ENCODE measurements at places on chromosomes 11 and 22.

GRCh38 chr11:110338684-110339083 lies 42.3 kb upstream of the RDX start:
- DNase-seq, result no peak

- DNase-seq, result no peak
Measured at GRCh38 chr11:80819271-80819670, 1378.4 kb upstream of the TENM4 start.

GRCh38 chr11:88308576-88308975 lies 29.0 kb downstream of the CTSC start:
- no peak for DNase-seq

DNA sequence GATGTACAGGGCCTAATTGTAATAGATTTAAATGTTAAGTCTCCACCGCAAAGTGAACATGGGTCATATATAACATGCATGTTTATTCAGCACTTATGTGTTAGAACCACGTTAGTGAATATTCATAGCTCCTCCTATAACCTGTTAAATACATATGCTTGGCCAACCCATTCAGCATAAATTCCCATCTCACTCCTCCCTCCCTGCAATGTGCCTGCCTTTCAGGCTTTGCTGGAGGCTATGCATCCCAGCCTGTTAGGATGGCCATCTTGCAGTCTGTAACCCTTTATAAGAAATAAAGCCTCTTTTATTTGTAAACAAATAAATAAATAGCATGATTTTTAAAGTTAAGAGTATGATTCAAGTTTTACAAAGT lies 1.7 kb upstream of the OOSP4A start:
- DNase-seq, result no peak

GRCh38 chr11:58912124-58912523 lies 27.2 kb upstream of the GLYATL1 start:
- no peak for DNase-seq

GRCh38 chr11:102402548-102402947 lies 50.0 kb downstream of the TMEM123 start:
- DNase-seq, result no peak

GRCh38 chr11:93652161-93652597 lies 9.3 kb upstream of the CEP295 start:
- DNase-seq, result no peak

GRCh38 chr11:93694109-93694508 lies 32.6 kb downstream of the CEP295 start:
- DNase-seq, result no peak

DNA sequence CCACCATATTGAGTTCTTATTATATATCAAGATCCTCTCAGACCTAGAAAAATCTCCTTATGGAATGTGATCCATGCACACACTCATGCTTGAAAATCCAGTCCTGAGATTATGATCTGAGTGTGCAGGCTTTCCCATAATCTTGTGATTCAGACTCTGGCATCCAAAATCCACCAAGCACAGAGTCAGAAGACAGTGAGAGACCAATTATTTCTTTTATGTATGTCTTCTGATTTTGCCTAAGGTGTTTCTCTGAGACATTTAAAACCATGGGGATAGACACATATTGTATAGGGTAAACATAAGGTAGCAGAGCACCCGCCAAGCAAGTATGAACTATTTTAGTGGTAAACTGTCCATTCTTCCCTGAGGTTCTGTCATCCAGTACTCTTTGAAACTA lies 52.0 kb upstream of the MMP13 start:
- no peak for DNase-seq

DNA sequence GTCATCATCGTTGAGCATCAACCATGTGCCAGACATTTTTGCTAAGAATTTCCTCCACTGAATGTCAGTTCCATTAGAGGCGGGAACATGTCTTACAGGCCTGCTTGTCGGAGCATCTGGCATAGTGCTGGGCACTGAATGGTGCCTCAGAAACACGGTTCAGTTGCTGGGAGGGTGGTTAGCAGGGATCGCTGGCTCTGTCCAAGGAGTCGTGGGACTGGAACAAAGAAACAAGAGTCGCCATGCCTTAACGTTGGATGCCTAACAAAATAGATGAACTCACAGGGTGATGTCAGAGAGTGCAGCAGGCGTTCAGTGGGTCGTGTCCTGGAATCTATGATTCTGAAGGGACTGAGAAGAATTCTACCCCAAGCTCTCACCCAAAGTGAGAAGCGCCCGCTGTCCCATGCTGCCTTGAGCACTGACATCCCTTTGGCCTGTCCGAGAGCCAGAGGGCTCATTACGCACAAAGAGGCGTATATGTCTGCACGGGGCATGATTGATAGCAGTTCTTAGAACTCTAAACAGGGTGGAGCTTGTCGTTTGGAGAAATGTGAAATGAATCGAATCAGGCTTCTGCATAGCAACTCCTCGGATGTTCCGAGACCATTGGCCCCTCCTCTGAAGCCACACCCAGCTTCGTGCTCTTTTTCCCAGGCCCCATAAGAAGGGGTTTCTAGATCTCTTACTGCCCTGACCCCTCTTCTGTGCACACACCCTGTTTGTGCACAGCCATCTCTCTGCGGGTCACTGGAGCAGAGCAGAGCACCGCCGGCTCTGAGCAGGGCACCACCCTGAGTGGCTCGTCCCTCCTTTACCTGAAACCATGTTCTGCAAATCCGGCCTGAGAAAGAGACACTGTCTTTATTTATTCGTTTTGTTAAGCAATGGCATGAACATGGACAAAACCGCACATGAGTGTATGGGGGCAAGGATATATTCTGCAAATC lies 113.1 kb upstream of the B3GAT1 start:
- no peak for DNase-seq

- no peak for DNase-seq
Measured at GRCh38 chr22:25153961-25154666, 45.5 kb upstream of the CRYBB3 start.

DNA sequence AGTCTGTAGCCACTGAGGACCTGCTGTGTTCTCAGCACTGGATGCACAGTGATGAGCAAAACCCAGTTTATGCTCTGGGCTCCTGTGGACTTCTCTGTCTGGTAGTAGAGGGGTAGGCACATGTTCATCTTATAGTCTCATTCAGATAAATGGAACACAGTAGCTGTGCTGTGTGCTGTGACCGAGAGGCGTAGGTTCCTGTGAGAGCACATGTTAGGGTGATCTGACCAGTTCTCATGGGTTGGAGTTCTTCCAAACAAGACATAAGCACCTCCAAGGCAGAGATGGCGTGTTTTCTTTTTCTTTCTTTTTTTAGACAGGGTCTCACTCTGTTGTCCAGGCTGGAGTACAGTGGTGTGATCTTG lies 154.8 kb upstream of the RASSF10 start:
- DNase-seq, result no peak

DNA sequence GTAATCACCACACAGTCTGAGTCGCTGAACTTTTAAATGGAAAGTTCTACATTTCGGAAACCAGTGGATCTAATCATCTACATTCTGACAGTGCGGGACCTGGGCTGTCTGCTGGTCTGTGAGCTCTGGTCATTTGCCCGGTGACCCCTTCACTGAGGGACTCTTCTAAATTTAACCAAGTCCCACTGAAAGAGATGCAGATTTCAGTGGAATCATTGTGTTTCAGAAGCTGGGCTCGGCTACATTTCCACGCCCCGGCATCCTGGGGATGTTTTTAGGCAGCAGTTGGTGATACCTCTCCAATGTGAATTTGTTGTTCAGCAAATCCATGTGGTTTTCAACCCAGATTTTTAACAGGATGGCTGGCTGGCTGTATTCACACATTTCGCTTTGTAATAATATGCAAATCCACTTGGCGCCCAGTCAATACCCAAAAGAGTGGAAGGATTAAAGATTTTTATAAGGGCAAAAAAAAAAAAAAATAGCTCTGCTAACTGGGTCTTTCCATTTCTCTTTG lies 145.5 kb upstream of the RASSF10 start:
- no peak for DNase-seq

DNA sequence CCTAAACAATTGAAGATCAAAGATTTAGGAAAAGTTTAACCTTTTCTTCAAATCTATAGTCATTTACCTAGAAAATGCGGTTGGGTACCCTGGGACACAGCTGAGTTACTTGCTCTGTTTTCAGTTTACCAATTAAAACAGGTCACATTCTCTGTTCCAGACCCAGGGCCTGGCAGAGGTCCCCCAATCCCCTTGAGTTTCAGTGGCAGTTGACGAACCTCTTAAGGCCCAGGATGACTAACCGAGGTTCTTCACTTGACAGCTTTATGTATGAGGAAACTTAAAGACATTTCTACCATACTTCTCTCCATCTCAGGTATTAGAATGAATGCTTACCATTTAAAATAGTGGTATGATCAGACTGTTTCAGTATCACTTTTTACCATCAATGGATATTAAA lies 16.3 kb downstream of the LDHAL6A start:
- no peak for DNase-seq

DNA sequence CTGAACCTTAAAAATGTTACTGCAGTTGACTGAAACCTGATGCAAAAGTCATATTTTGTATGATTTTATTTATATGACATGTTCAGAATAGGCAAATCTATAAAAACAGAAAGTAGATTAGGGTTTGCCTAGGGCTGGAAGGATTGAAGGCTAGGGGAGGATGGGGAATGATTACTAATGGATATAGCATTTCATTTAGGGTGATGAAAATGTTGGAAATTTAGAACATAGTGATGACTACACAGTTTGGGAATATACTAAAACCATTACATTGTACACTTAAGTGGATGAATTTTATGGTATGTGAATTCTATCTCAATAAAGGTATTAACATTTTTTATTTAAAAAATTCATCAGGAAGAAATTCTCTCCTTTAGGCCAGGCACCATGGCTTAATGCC lies 22.9 kb upstream of the PAFAH1B2 start:
- DNase-seq, result no peak

DNA sequence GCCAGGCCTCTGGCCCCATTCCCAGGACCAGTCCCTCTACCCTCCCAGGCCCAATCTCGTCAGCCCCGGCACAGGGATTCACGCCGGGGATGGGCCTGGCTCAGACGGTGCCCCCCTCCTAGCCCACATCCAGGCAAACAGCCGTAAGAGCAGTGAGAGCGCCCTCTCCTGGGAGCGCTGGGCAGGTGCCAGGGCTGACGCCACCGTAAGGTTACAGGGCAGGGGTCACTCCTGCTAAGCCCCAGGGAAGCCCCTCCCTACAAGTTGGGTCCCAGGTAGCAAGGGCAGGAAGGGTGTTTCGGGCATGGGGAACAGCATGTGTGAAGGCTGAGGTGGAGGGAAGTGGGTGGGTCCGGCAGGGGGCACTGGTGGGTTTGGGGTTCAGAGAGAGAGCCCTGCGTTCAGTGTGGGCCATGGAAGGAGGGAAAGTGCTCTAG lies 19.2 kb upstream of the PPARA start:
- DNase-seq, result no peak

GRCh38 chr11:27159335-27159679 lies 118.7 kb downstream of the BBOX1 start:
- DNase-seq, result no peak

DNA sequence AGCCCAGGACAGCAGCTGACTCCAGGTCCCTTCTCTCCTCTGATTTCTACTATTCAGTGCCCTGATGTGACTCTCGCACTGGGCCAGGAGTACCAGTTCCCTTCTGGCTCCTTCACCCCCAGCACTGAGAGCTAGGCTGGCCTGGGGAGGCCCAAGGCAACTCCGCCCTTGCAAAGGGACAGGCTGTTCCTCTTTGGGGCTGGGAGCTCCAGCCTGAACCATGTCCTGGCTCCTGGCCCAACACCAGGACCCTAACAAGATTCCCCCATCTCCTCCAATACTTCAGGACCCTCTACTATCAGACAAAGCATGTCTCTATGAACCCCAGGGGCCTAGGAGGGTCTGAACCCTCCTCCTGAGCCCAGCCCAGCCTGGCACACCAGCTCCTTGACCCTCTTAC lies 12.5 kb downstream of the CREB3L1 start:
- DNase-seq, result no peak

GRCh38 chr11:73176145-73176873 lies 34.2 kb upstream of the FCHSD2 start:
- DNase-seq, result no peak

- no peak for DNase-seq
Measured at GRCh38 chr11:60741421-60741820, 15.2 kb upstream of the MS4A15 start.

DNA sequence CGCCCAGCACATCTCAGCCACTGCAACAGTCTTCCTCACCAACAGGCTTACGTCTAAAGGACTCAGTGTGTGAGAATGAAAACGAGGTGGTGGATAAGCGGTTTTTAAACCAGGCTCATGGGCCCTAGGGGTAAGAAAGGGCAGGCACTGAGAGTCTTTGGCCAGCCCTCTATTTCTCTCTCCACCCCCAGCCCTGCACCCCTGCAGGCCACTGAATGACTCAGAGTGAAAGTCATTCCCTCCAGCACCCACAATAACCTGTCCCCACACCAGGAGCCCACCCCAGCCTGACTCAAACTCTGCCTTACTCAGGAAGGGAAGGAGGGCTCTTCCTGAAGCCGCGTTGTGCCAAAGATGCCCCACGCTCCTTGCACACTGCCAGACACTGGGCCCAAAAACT lies 72.0 kb downstream of the LARGE1 start:
- DNase-seq, result no peak

DNA sequence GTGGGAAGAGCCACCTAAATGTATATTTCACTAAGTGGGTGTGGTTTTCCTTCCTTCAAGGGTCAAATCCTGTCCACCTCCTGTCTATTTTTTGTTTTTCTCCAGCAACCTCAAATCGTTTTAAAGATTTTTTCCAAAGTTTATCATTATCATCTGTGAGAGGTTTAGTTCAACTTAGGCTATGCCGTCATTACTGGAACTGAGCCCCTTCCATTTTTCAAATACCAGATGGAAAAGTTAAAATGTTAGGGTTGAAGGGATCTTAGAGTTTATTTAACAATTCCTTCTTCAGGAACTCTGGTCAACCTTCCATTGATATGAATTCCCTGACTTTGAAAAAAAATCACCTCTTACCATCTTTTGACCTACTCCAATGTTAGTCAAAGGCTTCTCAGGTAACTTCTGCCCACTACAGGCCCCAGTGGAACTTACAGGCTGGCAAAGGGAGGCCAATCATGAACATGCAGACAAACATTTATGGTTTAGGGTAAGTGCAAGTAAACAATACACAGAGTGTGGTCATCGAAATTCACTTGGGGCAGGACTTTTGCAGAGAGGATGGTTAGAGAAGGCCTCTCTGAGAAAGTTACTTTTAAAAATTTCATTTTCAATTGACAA lies 45.2 kb downstream of the SYN3 start:
- no peak for DNase-seq

DNA sequence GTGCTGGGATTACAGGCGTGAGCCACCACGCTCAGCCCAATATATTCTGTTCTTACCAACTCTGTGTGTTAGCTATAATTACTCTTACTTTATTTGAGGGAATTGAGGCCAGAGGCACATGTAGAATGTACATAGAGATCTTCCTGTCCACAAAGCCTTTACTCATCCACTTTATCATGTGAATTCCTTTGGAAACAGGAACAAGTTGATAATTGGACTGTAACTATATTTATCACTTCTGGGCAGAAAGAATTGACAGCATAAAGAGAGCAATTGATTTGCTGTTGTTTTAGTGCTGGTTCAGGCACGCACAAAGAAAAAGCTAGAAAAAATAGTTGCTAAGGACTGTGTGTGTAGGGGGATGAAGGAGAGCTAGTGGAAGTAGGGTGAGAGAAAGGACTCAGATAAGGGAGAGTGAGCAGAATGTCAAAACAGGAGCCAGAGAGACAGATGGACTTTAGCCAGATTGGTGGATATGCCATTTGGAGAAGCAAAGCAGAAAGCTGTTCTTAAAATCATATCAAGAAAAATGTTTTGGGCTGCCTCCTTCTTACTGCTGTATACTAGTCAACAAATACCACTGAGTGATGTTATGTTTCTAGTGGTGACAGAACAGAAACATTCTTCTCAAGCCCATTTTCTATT lies 929.8 kb upstream of the CNTN5 start:
- DNase-seq, result no peak
